ENCODE measurements at places on chromosomes 13 and 19.

GRCh38 chr13:28089065-28089464, 11.3 kb downstream of the FLT3 start:
- no peak for DNase-seq

- no peak for DNase-seq
Observed at GRCh38 chr13:46149272-46150133, 32.5 kb downstream of the LCP1 start.

- DNase-seq: no peak
Observed at GRCh38 chr13:36130193-36130551, 1.0 kb downstream of the DCLK1 start.

GRCh38 chr19:39982883-39983282, 11.9 kb downstream of the PSMC4 start:
- DNase-seq: no peak

- no peak for DNase-seq
Observed at GRCh38 chr19:17973759-17974158, 6.9 kb downstream of the KCNN1 start.

GRCh38 chr19:28841531-28841930, 371.4 kb downstream of the UQCRFS1 start:
- no peak for DNase-seq

DNA sequence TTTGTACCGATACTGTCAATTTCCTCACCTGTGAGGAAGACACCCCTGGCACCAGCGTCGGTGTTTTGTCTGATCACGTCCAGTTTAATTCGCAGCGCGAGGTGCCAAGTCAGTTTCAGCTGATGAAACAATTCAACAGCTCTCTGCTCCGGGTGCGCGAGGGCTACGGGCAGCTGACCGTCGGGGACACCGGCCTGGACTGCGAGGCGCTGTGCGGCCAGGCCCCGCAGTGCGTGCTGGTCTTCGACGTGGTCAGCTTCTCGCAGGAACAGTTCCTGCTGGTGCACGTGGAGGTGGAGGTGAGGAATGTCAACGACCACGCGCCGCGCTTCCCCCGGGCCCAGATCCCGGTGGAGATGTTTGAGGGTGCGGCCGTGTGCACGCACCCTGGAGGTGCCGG, 171.5 kb downstream of the OLFM4 start:
- DNase-seq: no peak

DNA sequence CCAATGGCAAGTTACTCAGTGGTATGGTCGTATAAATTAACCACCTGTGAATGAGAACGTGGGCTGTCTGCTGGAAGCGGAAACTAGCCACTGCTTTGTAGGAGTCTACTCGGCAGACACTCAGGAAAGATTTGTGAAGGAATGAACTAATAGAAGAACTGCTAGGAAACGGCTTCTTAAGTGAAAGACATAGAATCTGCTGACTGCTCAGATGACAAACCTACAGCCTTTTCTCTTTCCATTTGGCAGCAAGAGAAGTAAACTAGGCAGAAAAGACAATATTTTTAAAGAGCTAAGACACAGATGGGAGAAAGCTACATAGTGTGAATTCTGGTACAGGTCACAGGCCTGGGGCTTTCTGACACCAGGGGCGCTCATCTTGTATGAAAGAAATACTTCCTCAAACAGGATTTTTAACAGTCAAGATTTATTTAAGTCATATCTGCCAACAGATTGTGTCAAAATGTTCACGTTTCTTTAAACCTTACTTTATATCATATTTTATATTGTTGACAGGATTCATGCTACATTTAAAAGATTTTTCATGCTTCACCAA, 78.4 kb downstream of the MIPEP start:
- no peak for DNase-seq

DNA sequence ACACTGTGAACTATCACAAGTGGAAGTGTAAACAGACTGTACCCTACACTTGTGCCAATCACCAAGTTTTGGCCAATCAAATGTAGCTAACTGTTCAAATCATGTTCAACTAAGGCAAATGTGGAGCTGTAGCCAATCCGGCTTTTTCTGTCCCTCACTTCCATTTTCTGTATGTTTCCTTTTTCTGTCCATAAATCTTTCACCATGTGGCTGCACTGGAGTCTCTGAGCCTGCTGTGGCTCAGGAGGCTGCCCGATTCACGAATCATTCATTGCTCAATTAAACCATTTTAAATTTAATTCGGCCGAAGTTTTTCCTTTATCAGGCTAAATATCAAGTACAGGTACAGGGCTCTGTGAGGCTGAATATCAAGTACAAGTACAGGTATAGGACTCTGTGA, 216.5 kb downstream of the RFC3 start:
- DNase-seq: no peak

GRCh38 chr19:41548954-41549688, 26.8 kb upstream of the CEACAM21 start:
- no peak for DNase-seq

DNA sequence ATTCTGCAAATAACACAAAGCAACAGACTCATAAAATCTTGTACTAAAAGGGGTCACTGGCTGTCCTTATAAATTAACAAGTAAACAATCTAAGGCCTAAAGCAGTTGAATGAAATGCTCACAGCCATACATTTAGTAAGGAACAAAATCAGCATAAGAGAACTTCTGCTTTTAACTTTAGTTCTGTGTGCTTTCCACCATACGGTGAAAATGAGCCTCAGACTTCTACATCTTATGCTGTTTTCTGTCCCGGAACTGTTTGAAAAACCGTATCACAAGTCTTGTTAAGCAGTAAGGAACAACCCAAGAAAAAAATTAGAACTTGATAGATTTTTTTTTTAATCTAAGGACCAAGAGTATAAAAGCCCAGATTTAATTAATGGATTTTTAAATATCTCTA, 549.1 kb upstream of the MIR17HG start:
- no peak for DNase-seq

DNA sequence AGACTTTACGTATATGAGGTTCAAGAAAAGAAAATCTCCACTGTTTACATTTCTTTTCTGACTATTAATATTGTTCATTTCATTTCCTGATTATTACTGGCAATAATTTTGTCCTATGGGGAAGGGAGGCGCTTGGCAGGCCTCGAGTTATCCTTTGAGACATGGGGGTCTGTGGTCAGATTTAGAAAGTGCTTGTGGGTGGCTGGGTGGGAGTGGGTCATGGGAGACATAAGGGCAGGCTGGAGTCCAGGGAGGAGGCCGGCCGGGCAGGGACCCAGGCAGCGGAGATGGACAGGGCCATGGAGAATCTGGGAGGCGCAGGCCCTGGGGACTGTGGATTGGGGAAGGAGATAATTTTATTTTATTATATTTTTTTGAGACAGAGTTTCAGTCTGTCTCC, 40.1 kb downstream of the LTBP4 start:
- no peak for DNase-seq

DNA sequence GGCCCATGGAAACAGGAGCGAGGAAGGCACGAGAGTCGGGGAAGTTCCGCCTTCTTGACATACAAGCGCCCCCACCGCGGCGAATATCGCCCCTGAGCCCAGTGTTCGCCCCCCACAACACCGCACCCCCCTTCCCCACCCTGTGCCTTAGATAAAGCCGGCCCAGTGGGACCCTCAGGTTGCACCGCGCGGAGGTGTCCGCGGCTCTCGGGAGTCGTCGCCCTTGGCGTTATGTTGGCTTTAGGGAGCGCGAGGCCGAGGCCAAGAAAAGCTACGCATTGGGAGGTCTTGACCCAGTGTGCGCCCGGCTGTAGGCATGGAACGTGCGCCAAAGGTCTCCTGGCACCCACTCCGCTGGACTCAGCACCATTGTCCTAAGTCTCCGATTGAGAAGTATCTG, 603 bp upstream of the ZNF132 start:
- no peak for DNase-seq

DNA sequence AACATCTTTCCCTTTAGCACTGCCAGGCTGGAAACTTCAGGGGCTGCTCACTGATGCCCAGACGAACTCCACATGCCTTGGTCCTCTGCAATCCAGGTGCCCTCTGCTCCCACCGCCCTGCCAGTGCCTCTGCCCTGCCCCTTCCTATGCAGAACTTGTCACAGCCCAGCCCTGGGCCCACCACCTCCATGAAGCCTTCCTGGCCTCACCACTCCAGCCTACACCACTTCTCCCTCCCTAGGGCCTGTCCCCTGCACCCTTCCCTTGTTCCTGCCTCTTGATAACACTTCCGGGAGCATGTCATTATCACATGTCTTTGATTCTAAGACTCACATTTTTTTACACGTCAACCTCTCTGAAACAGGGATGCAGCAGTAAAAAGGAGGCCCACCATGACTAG, 627.2 kb downstream of the UQCRFS1 start:
- DNase-seq: no peak

- no peak for DNase-seq
Observed at GRCh38 chr19:21604951-21605476, 99.6 kb downstream of the ZNF429 start.

- DNase-seq: no peak
Observed at GRCh38 chr13:112489199-112489598, 98.8 kb downstream of the TUBGCP3 start.

DNA sequence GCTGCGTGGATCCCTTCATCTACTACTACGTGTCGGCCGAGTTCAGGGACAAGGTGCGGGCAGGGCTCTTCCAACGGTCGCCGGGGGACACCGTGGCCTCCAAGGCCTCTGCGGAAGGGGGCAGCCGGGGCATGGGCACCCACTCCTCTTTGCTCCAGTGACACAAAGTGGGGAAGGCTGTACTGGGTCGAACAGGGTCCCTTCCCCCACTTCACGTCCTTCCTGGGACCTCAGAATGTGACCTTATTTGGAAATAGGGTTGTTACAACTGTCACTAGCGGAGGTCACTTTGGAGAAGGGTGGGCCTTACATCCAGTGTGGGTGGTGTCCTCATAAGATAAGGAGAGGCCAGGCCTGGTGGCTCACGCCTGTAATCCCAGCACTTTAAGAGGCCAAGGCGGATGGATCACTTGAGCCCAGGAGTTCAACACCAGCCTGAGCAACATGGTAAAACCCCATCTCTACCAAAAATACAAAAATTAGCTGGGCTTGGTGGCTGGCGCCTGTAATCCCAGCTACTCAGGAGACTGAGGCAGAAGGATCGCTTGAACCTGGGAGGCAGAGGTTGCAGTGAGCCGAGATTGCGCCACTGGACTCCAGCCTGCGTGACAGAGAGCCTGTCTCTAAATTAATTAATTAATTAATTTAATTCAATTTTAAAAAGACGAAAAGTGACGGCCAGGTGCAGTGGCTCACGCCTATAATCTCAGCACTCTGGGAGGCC, 1.8 kb downstream of the F2RL3 start:
- peak; percentile 79 for DNase-seq

GRCh38 chr13:42970824-42971690, 21.0 kb downstream of the EPSTI1 start:
- DNase-seq: peak; percentile 45

- no peak for DNase-seq
Observed at GRCh38 chr13:48873081-48873480, 102.6 kb upstream of the FNDC3A start.

DNA sequence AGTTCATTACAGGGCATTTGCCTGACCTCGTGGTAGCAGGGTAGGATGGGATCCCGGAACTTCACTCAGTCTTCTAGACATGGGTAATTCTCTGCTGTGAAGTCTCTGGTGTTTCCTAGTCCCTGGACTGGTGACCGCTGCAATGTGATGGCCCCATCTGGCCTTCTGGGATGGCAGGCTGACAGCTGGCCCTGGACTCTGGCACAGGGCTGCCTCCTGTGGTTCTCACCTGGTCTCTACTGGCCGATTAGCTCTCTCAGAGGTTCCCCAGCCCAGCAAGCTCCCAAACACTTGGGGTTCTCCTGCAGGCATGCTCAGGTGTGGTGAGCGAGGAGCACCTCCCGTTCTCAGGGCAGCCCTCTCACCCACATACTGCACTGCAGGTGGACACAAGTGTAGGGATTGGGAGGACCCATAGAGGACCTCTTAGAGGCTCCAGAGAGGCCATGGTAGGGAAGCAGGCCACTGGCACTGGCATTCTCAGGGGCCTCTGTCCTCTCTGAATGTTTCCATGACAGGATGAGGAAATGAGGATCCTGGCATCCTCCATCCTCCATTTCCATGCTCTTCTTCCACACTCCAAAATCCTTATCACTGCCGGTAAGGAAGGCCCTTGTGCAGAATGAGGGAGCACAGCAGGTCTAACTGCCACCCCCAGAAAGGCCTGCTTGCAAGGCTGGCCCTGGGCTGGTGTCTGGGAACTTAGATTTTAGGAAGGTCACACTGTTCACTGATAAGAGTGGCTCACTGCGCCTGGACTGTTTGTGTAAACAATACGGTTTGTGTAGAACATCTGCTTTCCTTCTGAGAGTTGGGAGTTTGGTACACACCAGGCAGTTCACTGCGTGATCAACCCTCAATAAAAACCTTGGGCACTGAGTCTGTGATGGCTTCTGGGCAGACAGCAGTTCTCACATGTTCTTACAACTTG, 31.5 kb upstream of the FARP1 start:
- no peak for DNase-seq

Data from erythroblast (primary cell).